Left cardiac atrium (tissue), 4 donors: ENCODE measurements at places on chromosomes 3 and 15. TPM values are rescaled to one million over a fixed set of nuclear protein-coding genes. Genes with fewer than 3 reads are reported as not detected.

The ADCY5 gene
- total RNA-seq, result 134 TPM

The MYL3 gene
- 157 TPM for total RNA-seq

DNA sequence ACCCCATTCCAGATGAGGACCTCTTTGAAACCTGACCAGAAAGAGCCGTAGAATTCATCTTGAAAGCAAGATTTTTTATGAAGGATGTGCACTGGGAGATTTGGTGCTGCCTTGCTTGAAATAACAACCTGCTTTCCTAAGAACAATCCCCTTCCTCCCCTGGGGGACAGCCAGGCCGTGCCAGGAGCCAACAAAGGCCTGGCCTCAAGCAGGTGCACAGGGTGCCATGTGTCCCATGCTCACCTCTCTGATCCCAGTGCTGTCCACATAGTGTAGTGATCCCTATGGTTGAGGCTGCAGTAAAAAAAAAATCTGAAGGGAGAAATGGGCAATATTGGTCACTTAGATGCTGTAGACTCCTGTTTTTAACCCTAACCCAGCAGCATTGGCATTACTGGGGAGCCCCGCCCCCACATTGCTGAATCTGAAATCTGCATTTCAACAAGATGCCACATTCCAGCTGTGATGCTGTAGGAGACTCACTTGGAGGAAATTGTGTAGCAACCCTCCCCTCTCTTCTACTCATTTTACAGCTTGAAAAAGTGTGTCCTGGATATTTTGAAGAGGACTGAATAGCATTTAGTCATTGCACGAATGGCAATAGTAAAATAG is 171.2 kb downstream of the APBA2 start:
- no peak for DNase-seq

GRCh38 chr3:48042071-48042760 is 26.0 kb upstream of the MAP4 start:
- no peak for DNase-seq

The CCK gene
- total RNA-seq, result not detected

DNA sequence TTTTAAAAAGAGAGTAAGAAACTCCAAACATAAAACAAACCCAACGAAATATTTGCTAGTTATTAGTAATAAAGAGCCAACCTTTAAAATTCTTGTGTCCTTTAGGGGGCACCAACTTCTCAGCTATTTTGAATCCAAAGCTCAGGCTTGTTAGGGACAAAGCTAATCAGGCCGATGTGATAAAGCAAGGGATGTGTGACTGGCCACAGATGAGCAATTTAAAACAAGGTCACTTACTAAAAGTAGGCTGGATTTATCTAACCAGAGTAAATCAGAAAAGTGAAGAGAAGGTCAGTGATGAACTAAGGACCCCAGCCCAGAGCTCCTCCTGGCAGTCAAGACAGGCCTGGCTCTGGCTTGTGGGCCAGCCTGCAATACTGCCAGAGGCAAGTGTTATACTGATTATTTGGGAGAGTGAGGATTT is 108.5 kb downstream of the CYP19A1 start:
- DNase-seq, result no peak

GRCh38 chr3:5974630-5975322 is 787.3 kb downstream of the EDEM1 start:
- DNase-seq, result no peak
